ENCODE measurements at places on chromosomes 6 and 20. TPM values are rescaled to one million over a fixed set of nuclear protein-coding genes. Genes with fewer than 3 reads are reported as not detected.

The KIF6 gene
- 0.38 TPM for total RNA-seq

The RIPOR3 gene
- total RNA-seq, result 22.8 TPM

DNA sequence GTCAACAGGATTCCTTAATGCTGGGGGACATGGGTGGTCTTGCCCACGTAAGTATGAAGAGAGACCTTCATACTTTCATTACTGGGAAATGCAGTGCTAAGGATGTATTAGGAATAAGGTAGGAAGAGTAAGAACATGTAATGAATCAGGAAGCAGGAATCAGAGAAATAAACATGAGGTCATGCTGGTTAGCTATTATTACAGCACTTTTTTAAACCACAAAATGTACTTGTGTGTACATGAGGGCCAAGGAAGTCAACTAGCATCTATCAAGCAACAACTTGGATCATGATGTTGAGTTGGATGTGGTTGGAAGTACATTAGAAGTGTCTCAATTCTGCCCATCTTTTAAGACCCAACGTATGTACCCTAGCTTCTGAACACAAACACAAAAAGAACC, 63.5 kb upstream of the E2F3 start:
- peaks cover 9% of the 10 kb centered on the region for H3K4me1 ChIP-seq
- DNase-seq, result no peak
- H3K36me3 ChIP-seq, result no peaks in the 10 kb centered on the region

The C6orf141 gene
- total RNA-seq, result not detected

DNA sequence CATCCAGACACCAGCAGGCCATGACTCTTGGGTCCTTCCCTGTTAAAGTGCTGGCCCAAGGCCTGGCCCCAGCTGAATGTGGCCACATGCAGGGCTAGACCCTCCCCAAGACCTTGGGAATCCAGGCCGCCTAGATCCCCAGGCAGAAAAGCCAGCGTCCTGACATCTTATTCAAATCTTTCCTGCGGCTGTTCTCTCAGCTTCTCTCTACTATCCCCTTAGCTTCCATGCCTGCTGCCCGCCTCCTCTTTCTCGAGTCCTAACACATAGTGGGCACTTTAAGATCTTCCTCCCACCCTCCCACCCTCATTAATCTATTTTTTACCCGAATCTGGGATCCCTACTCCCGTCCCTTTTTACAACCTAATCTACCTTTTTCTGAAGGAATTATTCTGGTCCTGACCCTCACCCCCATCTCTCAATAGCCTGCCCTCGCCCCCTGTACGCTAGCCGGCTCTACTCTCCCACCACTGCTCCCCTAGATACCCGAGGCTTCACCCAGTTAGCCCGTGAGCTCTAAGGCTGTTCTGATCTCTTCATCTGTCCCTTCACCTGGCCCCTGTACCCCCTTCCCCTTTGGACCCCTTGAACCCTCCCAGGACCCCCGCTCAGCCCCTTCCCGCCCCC, at the start of gene CCHCR1:
Gene CCHCR1, minus strand, starts transcription at position 290 of the 627 bp plus-strand sequence. Its CDS starts 202 bp downstream, at position 88.
- no peaks in the 10 kb centered on the region for H3K36me3 ChIP-seq
- no peaks in the 10 kb centered on the region for H3K27me3 ChIP-seq
- H3K4me3 ChIP-seq, result peak within 1 kb of the TSS; percentile 83
- peak within 1 kb of the TSS; percentile 58 for H3K27ac ChIP-seq
